ENCODE measurements at places on chromosomes 6 and 20.
A peak's percentile ranks its signal among the peaks of the same experiment; 100 is the strongest.

DNA sequence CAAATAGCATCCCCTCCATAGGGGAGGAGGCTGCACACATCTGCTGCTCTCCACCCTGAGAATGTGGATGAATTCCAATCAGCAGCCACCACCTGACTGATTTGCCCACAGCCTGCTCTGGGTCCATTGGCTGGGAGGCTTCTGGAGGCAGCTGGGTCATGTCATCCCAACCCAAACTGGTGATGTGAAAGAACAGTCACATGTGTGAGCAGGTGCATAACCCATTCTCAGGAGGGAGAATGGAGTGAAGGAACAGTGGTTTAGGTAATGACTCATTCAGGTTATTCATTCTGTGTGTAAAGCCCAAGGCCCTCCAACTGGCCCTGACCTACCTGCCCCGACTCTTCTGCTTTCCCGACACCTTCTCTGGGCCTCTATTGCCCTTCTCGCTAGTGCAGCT is 90.9 kb upstream of the GCM1 start:
- DNase-seq, result no peak

DNA sequence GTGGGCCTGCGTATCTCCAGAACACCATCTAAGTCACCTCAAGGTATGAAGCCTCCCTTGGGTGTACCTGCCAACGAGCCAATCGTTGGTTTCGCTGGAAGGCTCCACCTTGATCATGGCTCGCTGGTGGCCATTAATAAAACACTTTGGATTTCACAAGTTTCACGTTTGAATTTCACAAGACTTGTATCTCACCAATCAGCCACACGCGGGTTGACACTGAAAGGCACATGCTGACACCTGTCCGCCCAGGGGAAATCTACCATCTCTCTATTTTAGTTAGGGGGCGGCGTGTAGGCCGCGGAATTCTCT is 586 bp upstream of the HMGA1 start:
- DNase-seq, result peak; percentile 18

DNA sequence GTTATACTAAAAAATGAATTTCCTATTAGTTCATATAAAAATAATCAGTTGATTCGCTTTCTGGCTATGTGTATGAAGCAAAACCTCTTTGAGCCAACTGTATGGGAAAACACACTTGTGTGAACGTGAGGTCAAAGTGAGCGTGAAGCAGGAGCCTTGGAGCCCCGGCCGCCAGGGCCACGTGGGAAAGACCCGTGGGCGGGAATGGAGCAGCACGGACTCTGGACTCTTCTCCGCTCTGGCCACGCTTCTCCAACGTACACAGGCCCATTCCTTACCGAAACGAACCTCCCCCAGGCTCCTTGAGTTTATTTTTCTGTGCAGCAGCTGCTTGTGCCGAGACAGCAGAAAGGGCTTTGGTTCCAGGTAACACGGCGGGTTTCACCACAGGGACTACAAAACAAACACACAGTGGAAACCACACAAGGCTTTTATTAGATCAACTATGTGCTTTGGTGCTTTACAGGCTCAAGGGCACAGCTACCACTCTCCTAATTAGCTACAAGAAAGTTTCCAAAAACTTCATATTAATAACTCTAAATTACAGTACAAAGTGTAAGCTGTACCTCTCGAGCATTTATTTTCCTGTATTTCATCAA is 62.7 kb downstream of the TAF4 start:
- DNase-seq, result no peak

- DNase-seq, result peak; percentile 50
These were observed 297.6 kb upstream of the TCF21 start for GRCh38 chr6:133591275-133591674.

DNA sequence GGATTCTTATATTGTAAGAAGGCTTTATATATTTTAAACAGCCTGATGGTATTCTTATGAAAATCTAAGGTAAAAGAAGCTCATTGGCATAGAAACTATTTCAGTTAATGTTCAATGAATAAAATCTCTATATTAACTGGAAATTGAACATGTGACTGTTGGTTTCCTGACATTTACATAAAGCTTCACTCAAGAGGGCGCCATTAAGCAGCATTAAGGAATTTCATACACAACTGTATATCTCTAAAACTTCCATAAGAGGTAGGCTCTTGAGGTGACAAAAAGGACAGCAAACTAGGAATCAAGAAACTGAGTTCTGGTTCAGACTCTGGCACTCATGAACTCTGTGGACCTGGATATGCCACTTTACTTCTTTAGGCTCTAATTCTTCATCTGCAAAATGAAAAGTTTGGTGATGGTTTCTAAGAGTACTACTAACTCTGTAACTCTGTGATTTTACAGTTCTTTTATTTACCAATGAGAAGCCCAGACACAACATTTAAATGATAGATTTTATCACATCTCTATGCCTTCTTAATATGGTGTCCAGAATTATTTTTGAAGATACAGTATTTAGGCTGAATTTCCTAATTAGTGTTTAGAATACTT is 147.5 kb downstream of the FLRT3 start:
- DNase-seq, result peak; percentile 51

DNA sequence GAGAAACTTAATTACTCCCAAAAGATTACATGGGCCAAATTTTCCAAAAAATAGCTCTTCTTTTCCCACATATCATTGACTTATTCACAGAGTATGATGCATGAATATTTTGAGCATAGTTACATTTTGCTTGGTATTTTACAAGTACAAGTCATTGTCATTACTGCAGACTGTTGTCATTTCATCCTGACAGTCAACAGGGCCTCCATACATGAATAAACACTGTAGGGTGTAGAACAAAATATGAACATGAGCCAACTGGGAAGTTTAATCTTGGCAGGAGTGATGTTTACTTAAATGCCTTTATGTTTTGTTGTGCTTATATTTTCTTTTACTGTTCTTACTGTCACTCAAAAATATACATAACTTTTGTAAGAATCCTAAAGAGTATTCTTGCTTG is 340.7 kb downstream of the ADGRB3 start:
- DNase-seq, result no peak

GRCh38 chr6:126641641-126642040 is 301.7 kb downstream of the CENPW start:
- DNase-seq, result no peak

- peak; percentile 39 for DNase-seq
These were observed 75.2 kb upstream of the CD93 start for GRCh38 chr20:23161244-23161891.

DNA sequence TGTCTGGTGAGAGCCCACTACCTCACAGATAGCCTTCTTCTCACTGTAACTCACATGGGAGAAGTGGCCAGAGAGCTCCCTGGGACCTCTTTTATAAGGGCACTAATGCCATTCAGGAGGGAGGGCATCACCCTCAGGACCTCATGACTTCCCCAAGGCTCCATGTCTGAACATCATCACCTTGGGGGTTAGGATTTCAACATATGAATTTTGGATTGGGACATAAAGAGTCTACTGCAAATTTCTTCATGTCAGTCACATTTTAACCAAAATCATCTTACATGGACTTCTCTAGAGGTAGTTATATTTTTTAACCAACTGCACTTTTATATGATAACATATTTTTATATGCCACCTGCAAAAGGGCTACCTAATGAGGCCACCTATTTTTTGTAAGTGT is 324.7 kb downstream of the PLCB1 start:
- no peak for DNase-seq

DNA sequence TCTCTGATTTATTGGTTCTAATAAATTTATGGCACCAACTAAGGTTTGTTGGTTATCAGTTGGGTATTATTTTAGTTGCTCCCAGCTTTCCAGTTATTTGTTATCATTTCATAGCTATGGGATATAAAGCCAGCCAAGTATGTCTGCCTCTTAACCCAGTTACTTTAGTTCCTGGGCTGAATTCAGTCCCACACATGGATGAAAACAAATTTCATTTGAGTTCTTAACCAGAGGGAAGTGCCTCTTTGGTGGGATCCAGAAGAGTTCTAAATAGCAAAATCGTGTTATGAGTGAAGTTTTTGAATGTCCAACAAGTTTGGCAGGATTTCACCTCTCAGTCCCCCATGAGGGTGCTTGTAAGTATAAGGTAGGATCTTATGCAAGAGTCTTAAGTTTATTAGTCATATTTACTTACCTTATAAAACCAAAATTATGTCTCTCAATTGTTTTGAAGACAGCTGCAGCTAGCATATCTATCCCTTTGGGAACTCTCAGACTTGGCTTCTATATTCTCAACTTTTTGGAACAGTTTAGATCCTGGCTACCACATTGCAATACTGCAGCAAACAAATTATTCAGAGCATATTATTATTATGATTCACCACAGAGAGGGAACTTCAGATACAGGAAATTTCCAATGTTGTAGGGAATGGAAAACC is 683.6 kb downstream of the BCKDHB start:
- DNase-seq, result peak; percentile 14

DNA sequence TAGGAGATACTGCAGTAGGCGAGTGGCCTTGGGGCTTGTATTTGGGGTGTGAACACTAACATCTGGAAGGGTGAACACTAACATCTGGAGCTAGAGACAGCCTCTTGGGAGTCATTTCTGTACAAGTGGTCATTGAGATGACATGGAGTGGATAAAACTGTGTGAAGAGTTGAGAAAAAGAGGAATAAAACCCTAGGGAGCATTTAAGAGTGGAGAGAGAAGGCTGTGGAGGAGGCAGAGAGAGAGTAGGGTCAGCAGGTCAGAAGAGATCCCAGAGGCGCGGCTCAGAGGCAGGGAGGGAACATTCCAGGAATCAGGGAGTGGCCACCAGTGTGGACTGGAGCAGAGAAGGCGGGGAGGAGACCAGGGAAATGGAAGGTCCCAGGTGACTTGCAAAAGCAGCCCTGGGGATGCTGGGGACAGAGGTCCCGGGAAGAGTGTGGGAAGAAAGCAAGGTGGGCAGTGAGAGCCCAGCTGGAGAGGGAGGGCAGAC is 202.0 kb upstream of the RNF24 start:
- DNase-seq, result peak; percentile 34

DNA sequence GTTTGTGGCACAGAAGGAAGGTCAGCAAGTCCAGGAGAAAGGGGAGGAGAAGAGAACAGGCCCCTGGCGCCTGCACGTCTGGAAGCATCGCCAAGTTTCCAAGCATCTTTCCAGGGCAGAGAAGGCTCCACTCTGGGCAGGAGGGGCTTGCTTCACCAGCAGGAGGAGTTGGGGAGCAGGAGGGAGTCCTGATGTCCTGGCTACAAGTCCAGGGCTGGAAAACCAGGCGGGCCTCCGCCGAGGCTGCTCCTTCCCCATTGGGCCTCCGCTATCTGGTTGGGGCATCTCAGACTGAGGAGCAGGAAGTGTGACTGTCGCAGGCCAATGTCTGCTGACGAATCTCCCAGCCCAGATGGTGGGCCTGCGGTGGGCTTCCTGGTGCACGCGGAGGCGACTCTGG is 421.9 kb downstream of the PREX1 start:
- DNase-seq, result no peak

DNA sequence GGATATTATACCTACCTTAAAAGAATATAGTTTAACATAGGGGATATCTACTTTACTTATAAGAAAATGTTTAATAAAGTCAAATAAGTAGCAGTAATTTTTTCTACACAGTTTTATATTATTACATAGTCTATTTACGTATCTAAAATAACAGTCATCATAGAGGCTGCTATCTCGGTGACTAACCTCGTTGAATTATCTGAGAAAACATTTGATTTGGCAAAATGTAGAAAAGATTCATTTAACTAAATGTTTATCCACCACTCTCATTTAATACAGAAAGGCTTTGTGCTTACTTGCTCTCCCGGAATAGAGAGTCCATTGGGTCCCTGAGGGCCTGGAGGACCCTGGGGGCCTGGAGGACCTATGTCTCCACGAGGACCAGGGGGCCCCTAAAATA is 103.6 kb downstream of the COL12A1 start:
- DNase-seq, result peak; percentile 77

DNA sequence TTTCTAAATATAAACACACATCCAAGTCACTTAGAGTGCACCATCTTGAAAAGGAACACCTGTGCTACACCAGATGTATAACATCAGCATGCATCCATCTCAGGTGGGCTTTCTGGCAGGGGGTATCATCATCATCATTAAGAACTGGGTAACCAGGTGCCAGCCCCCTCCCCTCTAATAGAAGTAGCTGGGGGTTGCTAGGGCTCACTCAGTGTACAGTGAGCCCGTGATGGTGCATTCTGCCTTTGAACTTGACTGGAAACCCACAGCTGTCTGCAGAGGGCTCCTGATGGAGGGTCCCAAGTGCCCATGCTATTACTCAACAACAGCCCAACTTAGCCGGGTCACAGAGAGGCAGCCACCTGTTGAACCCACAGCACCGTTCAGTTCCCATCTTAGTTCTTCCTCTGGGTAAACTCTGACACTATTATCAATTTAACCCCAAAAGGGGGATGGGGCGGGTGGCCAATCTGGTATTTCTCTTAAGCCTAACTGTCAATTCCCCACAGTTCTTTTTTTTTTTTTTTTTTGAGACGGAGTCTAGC is 32.7 kb upstream of the CCND3 start:
- DNase-seq, result no peak

- no peak for DNase-seq
These were observed 183.6 kb downstream of the UTRN start for GRCh38 chr6:144468709-144469108.

DNA sequence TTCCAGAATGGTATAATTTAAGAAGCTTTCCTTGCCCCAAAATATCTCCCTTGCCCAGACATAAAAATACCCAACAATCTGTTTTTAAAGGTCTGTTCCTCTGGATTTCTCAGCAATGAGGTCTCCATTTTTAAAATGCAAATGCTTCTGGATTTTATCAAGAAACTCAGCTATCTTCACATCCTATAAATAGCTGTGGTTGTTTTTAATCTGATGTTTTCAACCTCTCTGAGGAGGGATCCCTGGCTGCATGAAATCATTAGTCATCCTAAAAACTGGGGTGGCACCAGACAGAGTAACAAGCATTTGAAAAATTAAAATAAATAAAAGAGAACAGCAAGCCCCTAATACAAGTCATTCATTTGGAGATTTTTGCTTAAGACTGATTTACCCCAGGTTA is 168.5 kb upstream of the ID4 start:
- DNase-seq, result peak; percentile 76
